Upper lobe of right lung (tissue), 1 donor: ENCODE measurements at places on chromosomes 2 and 18.

- no peak overlapping the region for H3K27ac ChIP-seq
- H3K4me3 ChIP-seq, result no peak overlapping the region
- no peaks in the 10 kb centered on the region for H3K36me3 ChIP-seq
These were observed 488.9 kb downstream of the RNF144A start for GRCh38 chr2:7405861-7406715.

DNA sequence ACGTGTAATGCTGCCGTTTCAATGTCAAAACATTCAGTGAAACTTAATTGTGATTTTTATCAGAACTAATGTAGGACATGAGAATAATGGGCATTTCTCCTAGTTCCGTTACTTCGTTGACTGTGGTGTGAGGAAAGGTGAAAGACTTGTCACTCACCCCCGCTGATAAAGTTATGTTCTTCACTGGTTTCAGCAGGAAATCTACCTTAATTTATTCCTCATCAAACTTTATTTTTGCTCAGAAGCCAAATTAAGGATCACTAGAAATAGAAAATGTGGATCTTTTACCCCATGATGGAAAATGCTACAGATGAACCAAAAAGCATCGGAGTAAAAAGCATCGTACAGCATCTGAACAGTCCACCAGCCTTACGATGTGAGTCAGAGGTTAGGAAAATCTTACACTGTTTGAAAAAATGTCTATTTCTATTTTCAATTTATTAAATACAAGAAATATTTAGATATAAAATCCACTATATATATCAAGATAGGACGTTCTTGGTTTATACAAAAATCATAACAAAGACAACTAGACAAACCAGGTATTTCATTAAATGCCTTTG is 1.0 kb upstream of the ROCK1 start:
- DNase-seq, result no peak
- H3K4me3 ChIP-seq, result peak overlapping the region; percentile 96
- H3K36me3 ChIP-seq, result no peaks in the 10 kb centered on the region
- peaks cover 26% of the 10 kb centered on the region for H3K4me1 ChIP-seq
- H3K27ac ChIP-seq, result peak overlapping the region; percentile 91
- H3K27me3 ChIP-seq, result no peaks in the 10 kb centered on the region

- DNase-seq, result no peak
- no peaks in the 10 kb centered on the region for H3K36me3 ChIP-seq
- H3K27ac ChIP-seq, result no peak overlapping the region
- H3K4me1 ChIP-seq, result peaks cover 23% of the 10 kb centered on the region
- no peak overlapping the region for H3K4me3 ChIP-seq
- H3K27me3 ChIP-seq, result no peaks in the 10 kb centered on the region
These were observed 10.2 kb downstream of the TMEM247 start for GRCh38 chr2:46489423-46490174.

DNA sequence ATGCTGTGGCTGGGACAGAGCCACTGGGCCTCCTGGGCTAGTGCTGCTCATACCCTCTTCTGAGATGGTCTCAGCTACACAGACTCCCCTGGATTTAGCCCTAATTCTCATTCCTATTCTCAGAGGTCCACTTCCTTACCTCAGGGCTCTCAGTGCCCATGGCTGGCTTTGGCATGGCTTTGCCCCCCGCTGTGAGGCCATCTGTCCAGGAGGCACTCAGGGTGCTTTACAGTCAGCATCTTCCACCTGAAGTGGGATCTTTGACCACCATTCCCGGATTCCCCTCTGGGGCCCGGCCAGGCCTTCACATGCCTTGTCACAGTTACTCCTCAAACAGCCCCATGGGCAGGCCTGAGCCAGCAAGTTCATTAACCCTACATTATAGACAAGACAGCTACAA is 161.8 kb downstream of the CELF4 start:
- no peak overlapping the region for H3K27ac ChIP-seq
- no peak for DNase-seq
- no peaks in the 10 kb centered on the region for H3K36me3 ChIP-seq
- H3K27me3 ChIP-seq, result no peaks in the 10 kb centered on the region
- no peaks in the 10 kb centered on the region for H3K4me1 ChIP-seq

GRCh38 chr2:127419448-127420038 is 1.3 kb downstream of the PROC start:
- H3K4me1 ChIP-seq, result peaks cover 31% of the 10 kb centered on the region

DNA sequence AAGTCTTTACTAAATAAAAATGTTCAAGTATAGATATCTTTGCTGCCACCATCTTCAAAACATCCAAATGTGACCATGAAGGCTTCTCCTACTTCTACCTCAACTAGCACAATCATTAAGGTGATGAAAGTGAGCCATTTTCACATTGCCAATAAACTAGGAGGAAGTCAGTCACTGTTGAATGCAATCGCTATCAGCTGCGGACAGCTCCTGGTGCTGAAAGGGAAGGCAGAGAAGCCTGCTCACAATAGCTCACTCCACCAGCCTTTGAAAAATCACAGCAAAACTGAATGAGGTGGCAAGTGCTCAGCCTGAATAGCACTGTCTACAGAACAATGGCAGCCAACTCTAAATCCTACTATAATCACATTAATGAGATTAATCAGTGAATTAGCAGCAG is 2.2 kb downstream of the MYT1L start:
- no peak overlapping the region for H3K4me3 ChIP-seq
- H3K36me3 ChIP-seq, result no peaks in the 10 kb centered on the region
- no peak overlapping the region for H3K27ac ChIP-seq
- H3K27me3 ChIP-seq, result no peaks in the 10 kb centered on the region

GRCh38 chr2:14675489-14675888 is 43.0 kb downstream of the LRATD1 start:
- no peak overlapping the region for H3K27ac ChIP-seq
- H3K4me1 ChIP-seq, result no peaks in the 10 kb centered on the region
- no peaks in the 10 kb centered on the region for H3K27me3 ChIP-seq

- no peaks in the 10 kb centered on the region for H3K4me1 ChIP-seq
- DNase-seq, result no peak
- no peaks in the 10 kb centered on the region for H3K27me3 ChIP-seq
- no peak overlapping the region for H3K27ac ChIP-seq
- peaks cover 76% of the 10 kb centered on the region for H3K36me3 ChIP-seq
These were observed 41.1 kb downstream of the PLEKHB2 start for GRCh38 chr2:131146231-131146630.

- DNase-seq, result no peak
- H3K36me3 ChIP-seq, result no peaks in the 10 kb centered on the region
- H3K27me3 ChIP-seq, result no peaks in the 10 kb centered on the region
- H3K27ac ChIP-seq, result no peak overlapping the region
These were observed 105.2 kb upstream of the YWHAQ start for GRCh38 chr2:9736021-9736420.

GRCh38 chr2:40653829-40654228 is 201.9 kb upstream of the SLC8A1 start:
- no peak for DNase-seq
- H3K4me1 ChIP-seq, result no peaks in the 10 kb centered on the region
- no peak overlapping the region for H3K4me3 ChIP-seq
- H3K27me3 ChIP-seq, result no peaks in the 10 kb centered on the region

DNA sequence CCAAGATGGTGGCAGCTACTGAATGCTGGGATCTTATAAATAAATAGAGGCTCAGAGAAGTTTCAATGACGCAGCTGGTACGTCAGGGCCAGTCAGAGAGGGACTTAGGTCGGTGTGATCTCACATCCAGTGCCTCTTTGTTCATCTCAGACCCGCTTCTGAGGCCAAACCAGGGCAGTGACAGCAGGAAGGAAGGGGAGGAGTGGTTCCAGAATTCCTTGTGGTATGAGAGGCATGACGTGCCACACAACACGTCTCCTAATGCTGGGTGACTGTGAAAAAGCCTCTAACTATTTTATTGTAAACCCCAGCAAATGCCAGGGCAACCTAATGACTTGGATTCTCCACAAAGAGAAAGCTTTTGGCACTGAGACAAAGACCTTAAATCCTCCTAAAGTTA is 423.3 kb downstream of the LPIN1 start:
- H3K36me3 ChIP-seq, result no peaks in the 10 kb centered on the region
- DNase-seq, result no peak
- no peaks in the 10 kb centered on the region for H3K27me3 ChIP-seq
- H3K4me3 ChIP-seq, result no peak overlapping the region

GRCh38 chr2:213202011-213202410 is 50.6 kb upstream of the IKZF2 start:
- no peaks in the 10 kb centered on the region for H3K4me1 ChIP-seq
- DNase-seq, result no peak
- H3K4me3 ChIP-seq, result no peak overlapping the region

DNA sequence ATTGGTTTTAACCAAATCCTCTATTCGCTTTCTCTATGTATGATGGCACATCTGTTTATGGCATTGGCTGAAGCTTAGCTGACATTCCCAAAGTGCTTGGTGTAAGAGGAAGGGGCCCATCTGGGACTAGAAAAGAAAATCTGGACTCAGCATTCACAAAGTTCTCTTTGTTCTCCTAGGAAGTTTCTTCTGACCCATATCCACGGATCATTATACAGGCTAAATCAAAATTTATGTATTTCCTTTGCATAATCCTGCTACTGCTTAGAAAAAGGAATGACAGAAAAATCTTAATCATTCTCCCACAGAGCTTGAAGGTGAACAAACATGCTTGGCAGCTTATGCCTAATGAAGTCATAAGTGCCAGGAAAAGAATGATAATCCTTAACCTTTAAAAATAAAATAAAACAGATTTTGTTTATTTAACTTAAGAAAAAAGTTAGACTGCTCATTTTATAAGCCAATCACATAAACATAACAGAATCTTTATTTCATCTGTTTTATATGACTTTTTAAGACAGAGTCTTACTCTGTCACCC is 88.4 kb downstream of the NYAP2 start:
- DNase-seq, result no peak
- H3K4me1 ChIP-seq, result no peaks in the 10 kb centered on the region
- H3K4me3 ChIP-seq, result no peak overlapping the region
- H3K27me3 ChIP-seq, result no peaks in the 10 kb centered on the region

DNA sequence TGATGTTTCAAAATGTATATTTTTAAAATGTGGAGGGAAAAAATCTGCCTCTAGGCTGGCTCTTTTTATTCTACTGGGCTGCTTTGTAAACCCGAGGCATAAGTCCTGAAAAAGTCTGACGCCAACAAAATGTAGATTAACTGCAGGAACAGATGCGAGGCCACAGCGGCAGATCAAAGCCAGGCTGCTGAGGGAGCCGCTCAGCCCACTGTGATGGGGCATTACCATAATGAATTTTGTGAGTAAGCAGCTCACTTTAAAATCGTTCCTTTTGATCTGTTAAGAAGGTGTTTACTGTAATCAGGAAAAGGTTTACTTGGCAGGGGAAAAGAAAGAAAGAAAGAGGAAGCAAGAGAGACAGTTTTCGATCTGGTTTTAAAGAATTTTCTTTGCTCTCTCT is 269.0 kb downstream of the ICOS start:
- H3K36me3 ChIP-seq, result no peaks in the 10 kb centered on the region
- DNase-seq, result no peak
- H3K4me3 ChIP-seq, result no peak overlapping the region
- no peaks in the 10 kb centered on the region for H3K4me1 ChIP-seq
- no peaks in the 10 kb centered on the region for H3K27me3 ChIP-seq

GRCh38 chr2:177731384-177731783 is 338.8 kb downstream of the AGPS start:
- H3K36me3 ChIP-seq, result no peaks in the 10 kb centered on the region
- no peak overlapping the region for H3K4me3 ChIP-seq
- H3K27me3 ChIP-seq, result no peaks in the 10 kb centered on the region
- H3K27ac ChIP-seq, result no peak overlapping the region
- no peak for DNase-seq

DNA sequence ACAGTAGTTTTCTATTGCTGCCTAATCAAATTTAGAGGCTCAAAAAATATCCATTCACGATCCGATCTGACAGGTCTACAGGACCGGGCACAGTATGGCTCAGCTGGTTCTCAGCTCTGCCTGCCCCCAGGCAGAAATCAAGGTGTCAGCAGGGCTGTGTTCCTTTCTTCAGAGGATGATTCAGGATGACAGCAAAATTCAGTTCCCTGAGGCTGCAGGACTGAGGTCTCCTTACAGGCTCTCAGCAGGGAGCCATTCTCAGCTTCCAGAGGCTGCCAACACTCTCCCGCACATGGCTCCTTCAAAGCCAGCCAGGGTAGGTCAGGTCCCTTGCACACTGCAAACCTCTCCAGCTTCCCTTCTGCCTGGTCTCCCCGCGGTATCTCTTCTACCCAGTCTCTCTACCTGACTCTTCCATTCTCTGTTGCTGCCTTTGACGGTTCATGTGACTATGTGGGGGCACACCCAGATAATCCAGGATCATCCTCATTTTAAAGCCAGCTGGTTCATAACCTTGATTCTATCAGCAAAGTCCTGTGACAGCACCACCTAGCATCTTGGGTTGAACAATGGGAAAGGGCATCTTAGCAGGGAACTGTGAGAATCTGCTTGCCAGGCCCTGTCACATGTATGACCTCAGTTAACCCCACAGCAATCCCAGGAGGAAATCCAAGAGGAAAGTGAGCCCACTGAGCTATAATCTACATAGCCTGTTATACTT is 50.4 kb downstream of the UXS1 start:
- no peaks in the 10 kb centered on the region for H3K4me1 ChIP-seq
- DNase-seq, result no peak
- H3K4me3 ChIP-seq, result no peak overlapping the region
- H3K27me3 ChIP-seq, result no peaks in the 10 kb centered on the region
- no peak overlapping the region for H3K27ac ChIP-seq
- H3K36me3 ChIP-seq, result peaks cover 8% of the 10 kb centered on the region

DNA sequence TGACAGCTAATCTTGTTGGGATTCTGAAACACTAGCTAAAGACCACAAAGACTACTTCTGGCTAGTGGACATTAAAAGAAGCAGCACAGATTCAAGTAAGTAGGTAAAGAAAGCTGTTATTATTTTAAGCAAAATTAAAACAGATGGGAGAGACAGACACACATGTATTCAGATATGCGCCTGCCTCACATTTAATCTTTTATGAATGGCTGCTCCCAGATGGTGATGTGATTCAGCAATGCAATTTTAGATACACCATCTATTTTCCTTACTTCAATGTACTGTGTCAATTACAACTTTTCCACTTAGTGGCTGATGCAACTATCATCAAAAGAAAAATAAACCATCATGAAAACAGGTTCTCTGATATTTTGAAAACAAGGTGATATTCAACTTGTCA is 133.0 kb upstream of the PGAP1 start:
- H3K4me1 ChIP-seq, result no peaks in the 10 kb centered on the region
- no peak overlapping the region for H3K27ac ChIP-seq
- no peak overlapping the region for H3K4me3 ChIP-seq
- no peaks in the 10 kb centered on the region for H3K36me3 ChIP-seq
- H3K27me3 ChIP-seq, result no peaks in the 10 kb centered on the region

- peak; percentile 77 for DNase-seq
- H3K27ac ChIP-seq, result peak overlapping the region; percentile 91
- no peaks in the 10 kb centered on the region for H3K36me3 ChIP-seq
- H3K27me3 ChIP-seq, result no peaks in the 10 kb centered on the region
- peak overlapping the region; percentile 86 for H3K4me3 ChIP-seq
- peaks cover 52% of the 10 kb centered on the region for H3K4me1 ChIP-seq
These were observed 63.1 kb downstream of the TNS1 start for GRCh38 chr2:217939629-217940245.

DNA sequence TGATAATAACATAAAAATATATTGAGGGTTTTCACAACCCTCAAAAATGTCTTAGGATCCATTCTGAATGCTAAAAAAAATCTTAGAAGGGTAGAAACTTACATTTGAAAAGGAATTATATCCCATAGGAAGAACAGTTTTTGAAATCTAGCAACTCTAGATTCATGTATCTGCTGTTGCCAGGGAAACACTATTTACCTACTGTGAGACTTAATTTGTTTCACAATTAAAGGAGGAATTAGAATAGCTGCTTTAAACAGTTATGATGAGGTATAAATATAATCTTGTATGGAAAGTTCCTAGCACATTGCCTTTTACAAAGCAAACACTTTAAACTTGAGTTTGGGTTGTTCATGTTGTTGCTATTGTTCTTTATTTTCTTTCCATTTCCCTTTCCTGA is 988.2 kb downstream of the SUCLG1 start:
- no peaks in the 10 kb centered on the region for H3K36me3 ChIP-seq
- H3K27ac ChIP-seq, result no peak overlapping the region

GRCh38 chr18:58049000-58049688 is 5.1 kb downstream of the NEDD4L start:
- no peak for DNase-seq
- H3K27me3 ChIP-seq, result no peaks in the 10 kb centered on the region
- H3K36me3 ChIP-seq, result no peaks in the 10 kb centered on the region
- no peak overlapping the region for H3K27ac ChIP-seq
